Right ventricle myocardium inferior (tissue), 1 donor: ENCODE measurements at places on chromosomes 4 and X. TPM values are rescaled to one million over a fixed set of nuclear protein-coding genes. Genes with fewer than 3 reads are reported as not detected.
A peak's percentile ranks its signal among the peaks of the same experiment; 100 is the strongest.

GRCh38 chr4:32931475-32931874 lies 2211.3 kb downstream of the PCDH7 start:
- DNase-seq = no peak

DNA sequence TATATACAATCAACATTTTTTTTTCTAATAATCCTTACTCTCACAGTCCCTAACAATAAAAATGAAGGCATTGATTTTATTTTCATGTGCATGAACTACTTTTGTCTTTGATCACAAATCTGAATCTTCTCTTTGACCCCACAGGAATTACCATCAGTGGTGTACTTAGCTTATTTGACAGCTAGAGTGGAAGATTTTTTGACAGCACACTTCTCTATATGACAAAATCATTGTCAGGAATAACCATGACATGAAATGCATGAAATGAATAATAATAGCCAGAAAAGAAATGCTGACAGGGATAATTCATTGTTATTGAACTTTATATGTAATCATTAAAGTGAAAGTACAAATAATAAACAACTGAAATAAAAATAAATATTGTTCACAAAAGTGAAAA lies 604.2 kb downstream of the EPHA5 start:
- DNase-seq = no peak

TFE3 gene
- total RNA-seq = 24.8 TPM

- no peak for DNase-seq
Observed at GRCh38 chr4:37735578-37735977, 49.4 kb upstream of the RELL1 start.

DNA sequence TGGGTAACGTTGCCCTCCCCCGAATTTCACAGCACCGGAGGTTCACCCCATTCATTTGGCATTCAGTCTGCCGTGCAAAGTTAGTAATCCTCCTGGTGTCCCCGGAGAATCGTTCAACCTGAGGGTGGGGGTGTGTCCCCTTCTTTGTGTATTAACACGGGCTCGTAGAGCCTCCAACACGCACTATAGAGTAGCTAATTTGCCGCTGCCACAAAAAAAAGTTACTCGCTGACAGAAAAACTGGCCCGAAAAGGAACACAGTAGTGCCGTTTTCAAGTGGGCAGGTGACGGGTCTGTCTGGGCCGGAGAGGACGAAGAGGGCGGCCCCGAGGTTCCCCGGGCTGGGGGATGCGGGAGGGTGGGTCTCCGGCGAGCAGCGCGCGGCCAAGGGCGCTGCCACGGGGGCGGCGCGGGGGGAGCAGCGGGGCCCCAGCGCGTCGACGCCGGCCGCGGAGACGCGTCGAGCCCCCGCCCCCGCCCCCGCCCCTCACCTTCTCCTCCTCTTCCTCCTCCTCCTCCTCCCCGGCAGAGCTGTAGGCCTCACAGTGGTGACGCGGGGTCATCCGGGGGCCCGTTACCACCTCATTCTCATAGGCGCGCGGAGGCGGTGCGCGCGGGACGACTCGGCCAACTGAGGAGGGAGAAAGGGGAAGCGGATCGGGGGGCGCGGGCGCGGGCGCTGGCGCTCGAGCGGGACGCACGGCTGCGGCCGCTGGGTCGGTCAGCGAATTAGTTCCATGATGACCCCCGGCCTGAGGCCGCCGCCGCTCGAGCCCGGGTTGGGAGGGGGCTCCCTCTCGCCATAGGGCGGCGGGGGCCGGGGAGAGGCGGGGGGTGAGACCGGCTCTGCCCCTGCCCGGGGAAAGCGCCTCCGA lies 571 bp downstream of the CCNI start:
- peak; percentile 93 for DNase-seq

ADH1C gene
- 7.5 TPM for total RNA-seq

- DNase-seq = no peak
Observed at GRCh38 chr4:152729466-152729865, 49.7 kb upstream of the TMEM154 start.

GRCh38 chrX:21933077-21933476 lies 7.4 kb upstream of the SMS start:
- DNase-seq = no peak

- DNase-seq = no peak
Observed at GRCh38 chrX:23737413-23737812, 5.7 kb downstream of the ACOT9 start.

- no peak for DNase-seq
Observed at GRCh38 chrX:68180579-68180978, 252.7 kb downstream of the OPHN1 start.

ANOS1 gene
- 4.9 TPM for total RNA-seq

TKTL2 gene
- not detected for total RNA-seq

FGFR3 gene
- total RNA-seq = 1.8 TPM

- DNase-seq = no peak
Observed at GRCh38 chr4:185222598-185222997, 13.2 kb downstream of the SNX25 start.

KLHL13 gene
- 6.0 TPM for total RNA-seq

DNA sequence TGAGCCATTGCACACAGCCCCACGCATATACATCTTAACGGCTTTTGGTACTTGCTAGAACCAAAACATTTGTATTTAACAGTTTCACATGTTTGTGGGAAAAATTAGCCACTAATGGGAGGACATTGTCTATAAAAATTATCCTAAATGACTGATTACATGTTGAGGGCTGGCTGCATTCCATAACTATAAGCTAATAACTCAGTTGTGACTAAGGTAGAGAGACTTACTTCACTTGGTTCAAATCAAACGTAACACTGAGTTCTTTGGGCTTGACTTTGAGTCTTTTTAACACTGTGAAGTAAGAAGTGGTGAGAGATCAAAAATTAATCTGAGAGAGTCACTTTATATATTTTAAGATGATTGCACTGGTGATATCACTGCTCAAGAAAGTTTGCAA lies 47.9 kb upstream of the PGRMC2 start:
- DNase-seq = no peak

SLC25A53 gene
- 11.8 TPM for total RNA-seq

GRCh38 chrX:102341867-102342266 lies 94.9 kb downstream of the NXF2 start:
- no peak for DNase-seq

- DNase-seq = no peak
Observed at GRCh38 chrX:120753413-120754251, 122.0 kb downstream of the CT47B1 start.

- DNase-seq = peak; percentile 67
Observed at GRCh38 chrX:38879631-38880220, 78.5 kb downstream of the MID1IP1 start.

LRAT gene
- not detected for total RNA-seq

PPP1R2C gene
- total RNA-seq = not detected

DNA sequence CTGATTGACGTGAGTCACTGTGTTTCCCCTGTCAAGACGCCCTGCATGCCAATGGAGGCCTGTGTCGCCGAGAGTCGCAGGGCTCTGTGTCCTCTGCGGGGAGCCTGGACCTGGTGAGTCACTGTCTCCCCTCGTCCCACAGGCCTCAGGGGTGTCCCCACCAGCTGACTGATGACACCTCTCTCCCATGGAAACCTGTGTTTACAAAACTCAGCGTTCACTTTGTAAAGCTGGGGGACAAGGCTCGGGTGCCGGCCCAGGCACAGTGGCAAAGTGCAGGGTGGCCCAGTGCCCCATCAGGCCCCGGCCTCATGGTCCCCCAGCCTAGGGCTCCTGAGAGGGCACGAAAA lies 21.2 kb upstream of the HGFAC start:
- DNase-seq = peak; percentile 32

DNA sequence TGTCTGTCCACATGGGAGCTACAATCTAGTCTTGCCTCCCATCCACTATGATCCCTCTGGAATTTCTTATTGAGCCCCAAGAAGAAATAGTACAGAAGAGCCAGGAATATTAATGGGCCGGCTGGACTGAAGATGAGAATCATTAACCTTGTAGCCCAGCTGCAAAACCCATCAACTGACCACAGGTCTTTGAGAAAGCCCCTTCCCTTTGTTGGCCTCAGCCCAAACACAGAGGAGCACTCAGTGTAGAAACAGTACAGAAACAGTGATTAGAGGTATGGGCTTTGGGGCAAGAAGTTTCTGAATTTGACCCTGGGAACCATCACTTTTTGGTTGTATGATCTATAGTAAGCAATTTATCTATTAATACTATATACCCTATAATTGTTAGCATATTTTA lies 76.8 kb upstream of the RAB40AL start:
- no peak for DNase-seq

- no peak for DNase-seq
Observed at GRCh38 chr4:141459020-141459419, 177.4 kb upstream of the IL15 start.

PNCK gene
- total RNA-seq = 11.3 TPM

IQCM gene
- total RNA-seq = not detected

- no peak for DNase-seq
Observed at GRCh38 chr4:108649863-108650211, 562 bp upstream of the OSTC start.

GRCh38 chr4:47642191-47642830 lies 157.2 kb downstream of the ATP10D start:
- DNase-seq = no peak

DNA sequence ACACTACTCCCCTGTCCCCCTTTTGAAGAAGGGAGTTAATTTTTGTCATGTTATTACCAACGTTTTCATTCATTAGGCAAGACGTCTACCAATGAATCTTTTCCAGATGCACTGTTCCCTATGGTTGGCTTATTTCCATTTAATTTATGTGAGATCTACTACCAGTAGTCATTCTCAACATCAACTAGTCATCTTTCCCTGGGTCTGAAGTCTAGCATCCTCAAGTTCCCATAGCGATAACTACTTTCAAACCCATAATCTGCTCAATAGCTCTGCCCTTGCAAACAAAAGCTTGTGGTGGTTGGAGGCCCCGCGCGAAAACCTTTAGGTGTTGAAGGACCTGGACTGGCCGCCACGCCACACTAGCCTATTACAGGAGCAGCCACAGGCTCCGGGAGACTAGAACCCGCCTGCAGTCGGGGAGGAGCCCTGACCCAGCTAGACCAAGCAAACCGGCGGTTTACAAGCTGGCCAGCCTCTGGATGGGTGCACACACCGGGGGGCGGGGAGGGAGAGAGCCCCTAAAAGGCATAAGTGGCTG lies 746 bp downstream of the PPAT start:
- DNase-seq = peak; percentile 84

SOX3 gene
- total RNA-seq = not detected

CYLC1 gene
- total RNA-seq = not detected

TRPC3 gene
- total RNA-seq = 0.14 TPM

GRCh38 chrX:79336869-79337815 lies 30.0 kb downstream of the ITM2A start:
- no peak for DNase-seq

DNA sequence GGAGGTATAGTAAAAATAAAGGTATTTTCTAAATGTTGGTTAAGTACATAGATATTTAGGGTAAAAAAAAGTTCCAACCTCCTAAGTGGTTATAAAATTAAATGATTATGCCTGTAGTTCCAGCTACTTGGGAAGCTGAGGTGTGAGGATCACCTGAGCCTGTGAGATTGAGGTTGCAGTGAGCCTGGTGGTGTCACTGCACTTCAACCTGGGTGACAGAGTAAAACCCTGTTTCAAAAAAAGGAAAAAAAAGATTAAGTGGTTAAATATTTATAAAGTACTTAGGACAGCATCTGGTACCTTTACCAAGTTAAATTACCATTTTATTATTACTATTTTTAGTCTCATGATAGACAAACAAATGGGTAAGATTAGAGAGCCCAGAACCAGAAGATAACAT lies 1801.0 kb downstream of the C4orf33 start:
- no peak for DNase-seq

- no peak for DNase-seq
Observed at GRCh38 chrX:119041175-119041574, 31.6 kb upstream of the CT47C1 start.

TMEM255A gene
- 0.97 TPM for total RNA-seq

- no peak for DNase-seq
Observed at GRCh38 chr4:101824500-101824899, 34.0 kb downstream of the BANK1 start.

DNA sequence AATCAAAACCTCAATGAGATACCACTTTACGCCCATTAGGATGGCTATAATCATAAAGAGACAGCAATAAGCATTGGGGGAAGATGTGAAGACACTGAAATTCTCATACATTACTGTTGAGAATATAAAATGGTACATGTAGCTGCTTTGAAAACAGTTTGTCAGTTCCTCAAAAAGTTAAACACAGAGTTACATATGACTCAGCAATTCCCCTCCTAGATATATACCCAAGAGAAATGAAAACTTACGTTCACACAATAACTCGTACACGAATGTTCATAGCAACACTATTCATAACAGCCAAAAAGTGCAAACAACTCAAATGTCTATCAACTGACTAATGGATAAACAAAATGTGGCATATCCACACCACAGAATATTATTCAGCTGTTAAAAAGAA lies 36.6 kb downstream of the PHF8 start:
- DNase-seq = no peak

DNA sequence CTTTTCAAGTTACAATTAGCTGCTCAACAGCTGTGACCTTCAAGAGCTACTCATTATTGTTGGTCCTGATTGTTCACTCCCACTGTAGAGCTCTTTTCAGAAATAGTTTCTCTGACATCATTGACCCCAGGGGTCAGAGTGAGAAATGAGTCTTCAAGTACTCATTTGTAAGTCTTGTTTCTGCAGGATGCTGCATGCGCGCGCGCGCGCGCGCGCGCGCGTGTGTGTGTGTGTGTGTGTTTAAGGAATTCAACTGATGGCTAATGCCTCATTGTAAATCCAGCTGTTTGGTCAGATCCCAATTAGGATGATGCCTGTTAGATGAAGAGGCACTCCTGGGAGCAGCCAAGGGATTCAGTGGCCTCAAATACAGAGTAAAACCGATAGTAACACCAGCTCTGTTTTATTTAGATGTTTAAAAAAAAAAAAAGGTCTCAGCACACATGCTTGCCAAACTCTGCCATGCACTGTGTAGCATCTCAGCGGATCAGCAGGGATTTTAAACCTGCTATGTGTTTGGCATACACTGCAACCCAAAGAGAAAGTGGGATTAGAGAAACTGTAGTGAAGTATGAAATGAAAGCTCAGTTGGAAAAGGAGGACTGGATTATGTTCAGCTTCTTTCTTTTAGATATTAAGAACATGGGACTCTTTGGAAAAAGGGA lies 332.3 kb downstream of the ADGRL3 start:
- DNase-seq = no peak

- DNase-seq = no peak
Observed at GRCh38 chrX:132181364-132181763, 37.9 kb downstream of the RAP2C start.

NCAPG gene
- 1.2 TPM for total RNA-seq

GRCh38 chrX:68690936-68691501 lies 43.6 kb downstream of the STARD8 start:
- DNase-seq = no peak

GRCh38 chr4:115515366-115515765 lies 401.9 kb upstream of the NDST4 start:
- DNase-seq = no peak
